ENCODE measurements at places on chromosomes 16 and 17.
A peak's percentile ranks its signal among the peaks of the same experiment; 100 is the strongest.

- no peak for DNase-seq
Observed at GRCh38 chr17:1997289-1997926, 27.7 kb downstream of the RTN4RL1 start.

DNA sequence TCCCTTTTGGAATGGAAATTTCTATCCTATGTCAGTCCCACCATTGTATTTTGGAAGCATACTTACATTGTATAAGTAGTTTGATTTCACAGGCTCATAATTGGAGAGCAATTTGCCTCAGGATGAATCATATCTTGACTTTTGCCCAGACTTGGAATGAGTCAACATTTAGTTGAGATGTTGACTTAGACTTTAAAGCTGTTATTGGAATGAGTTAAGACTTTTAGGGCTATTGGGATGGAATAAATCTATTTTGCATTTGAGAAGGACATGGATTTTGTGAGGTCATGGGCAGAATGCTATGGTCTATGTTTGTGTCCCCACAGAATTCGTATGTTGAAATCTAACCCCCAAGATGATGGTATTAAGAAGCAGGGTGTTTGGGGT is 12.2 kb upstream of the ZNF594 start:
- DNase-seq = no peak

- DNase-seq = peak; percentile 19
Observed at GRCh38 chr16:77195411-77195810, 3.8 kb upstream of the SYCE1L start.

DNA sequence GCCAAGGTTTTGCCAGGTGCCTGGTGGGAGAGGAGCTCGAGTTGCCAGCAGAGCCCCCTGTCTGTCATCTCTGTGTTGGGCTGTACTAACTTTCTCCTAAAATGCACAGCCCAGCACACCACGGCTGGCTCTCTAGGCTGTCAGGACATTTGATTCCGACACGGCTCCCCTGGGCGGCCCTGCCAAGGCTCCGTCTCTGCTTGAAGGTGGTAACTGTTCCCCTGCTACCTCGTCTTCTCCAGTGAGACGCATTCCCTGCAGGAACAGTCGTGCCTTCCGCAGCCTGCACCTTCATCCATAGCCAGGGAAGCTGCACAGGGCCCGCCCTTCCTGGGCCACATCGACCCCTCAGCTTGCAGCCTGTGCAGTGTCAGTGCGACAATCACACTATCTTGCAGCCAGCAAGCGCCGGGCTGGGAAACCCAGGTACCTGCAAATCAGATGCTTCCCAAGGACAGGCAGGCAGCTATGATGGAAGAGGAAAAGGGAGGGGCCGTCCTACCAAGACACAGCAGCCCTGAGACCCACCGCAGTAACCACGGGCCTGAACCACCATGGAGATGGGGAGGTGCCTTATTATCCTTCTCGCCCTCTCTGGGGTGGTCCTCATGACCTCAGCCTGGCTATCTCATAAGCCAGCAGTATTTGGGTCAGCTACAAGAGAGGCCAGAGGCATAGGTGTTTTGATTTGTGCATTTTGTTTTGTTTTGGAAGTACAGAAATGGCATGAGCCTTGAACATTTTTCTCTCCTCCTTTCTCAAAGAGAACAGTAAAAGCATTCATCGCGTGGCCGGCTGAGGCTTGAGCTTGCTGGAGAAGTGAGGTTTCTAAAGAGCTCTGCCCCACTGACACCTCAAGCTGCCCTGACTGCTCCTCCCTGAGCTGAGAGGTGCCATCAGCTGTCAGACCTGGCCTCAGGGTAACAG is 361.7 kb upstream of the TNRC6C start:
- no peak for DNase-seq

DNA sequence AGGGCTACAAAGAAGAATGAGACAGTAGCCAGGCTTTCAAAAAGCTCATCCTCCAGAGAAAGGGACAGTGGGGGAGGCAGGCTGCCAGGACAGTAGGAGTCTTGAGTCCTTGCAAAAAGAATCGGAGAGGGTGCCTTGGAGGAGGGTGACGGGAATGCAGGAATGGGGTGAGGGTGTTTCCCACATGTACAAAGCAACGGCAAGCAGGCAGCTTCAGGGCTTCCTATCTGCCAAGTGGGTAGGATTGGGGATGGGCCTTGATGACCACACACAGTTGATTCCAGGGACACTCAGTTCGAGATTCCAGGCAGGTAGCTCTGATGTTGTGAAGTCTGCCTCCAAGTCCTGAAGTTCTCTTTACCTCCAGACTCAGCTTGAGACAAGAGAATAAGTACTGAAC is 54.4 kb downstream of the C17orf67 start:
- no peak for DNase-seq

DNA sequence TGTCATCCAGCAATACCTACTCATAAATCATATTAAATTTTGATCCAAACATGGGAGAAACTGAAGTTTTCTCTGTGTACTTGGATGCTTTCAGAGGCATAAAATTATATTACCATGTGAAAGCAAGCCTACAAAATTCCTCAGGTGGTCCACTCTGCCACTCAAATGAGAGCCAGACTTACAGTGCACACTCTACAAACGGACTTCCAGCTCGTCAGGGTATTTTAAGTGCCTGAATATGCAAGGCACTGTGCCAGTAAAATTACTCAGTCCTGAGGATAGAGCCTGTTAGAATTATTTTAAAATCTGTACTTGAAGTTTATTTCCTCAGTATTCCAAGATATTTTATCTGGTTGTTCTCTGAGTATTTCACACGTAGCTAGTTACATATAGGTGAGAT is 54.5 kb downstream of the TENT4B start:
- no peak for DNase-seq

DNA sequence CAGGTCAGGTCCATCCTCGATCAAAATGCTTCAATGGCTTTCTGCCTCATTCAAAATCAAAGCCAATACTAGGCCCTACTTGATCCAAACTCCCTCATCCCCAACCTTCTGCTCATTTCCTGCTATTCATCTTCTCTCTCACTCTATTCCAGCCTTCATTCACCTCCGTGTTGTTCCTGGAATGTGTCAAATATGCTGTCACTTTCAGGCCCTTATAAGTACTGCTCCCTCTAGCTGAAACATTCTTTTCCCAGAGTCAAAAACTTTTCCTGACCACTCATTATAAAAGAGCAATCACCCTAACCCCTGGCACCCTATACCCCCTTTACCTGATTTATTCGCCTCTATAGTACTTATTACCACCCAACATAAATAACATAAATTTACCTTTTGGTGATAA is 303.7 kb upstream of the PMFBP1 start:
- no peak for DNase-seq

DNA sequence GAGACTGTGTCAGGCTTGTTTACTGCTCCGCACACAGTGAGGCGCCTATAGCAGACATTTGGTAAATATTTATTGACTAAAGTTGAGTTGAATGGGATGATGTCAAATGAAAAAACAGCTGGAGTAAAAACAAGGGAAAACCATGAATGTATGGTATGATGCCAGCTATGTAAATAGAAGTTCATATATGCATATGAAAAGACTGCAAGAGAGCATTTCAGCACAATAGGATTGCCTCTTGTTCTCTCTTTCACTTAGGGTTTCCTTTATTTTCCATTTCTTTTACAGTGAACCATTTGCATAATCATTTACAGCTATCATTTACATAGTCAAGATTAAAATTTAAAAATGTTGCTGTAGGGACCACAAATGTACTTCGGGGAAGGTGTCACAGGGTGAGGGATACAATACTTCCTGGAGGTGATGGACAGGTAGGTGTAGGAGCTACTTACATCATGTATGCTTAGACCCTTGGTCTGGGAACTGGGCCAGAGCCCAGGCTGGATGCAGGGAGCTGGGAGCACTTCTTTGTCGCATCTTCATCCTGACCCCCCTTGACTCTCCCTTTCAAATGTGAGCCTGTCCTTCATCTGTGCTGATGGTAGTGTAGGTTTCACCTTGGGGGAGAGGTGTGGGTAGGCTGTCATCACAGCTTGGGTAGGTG is 113.3 kb downstream of the UTP18 start:
- DNase-seq = peak; percentile 43

GRCh38 chr16:85037050-85037410 is 9.4 kb downstream of the KIAA0513 start:
- DNase-seq = no peak

DNA sequence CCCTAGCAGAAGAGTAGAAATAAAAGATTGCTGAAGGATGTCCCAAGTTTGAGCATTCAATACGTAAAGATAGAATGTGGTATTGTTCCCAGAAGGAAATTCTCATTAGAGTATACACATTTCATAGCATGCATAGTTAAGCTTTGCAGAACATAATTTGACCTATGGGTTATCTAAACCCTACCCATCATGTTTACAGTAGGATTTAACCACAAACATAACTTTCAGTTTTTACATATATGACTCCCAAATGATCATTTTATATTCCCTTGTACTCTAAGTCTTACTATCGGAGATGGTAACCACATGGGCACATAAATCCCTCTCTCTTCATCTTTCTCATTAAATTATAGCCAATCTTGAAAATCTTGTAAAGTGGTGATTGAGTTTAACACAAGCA is 50.9 kb downstream of the SYNRG start:
- DNase-seq = no peak

DNA sequence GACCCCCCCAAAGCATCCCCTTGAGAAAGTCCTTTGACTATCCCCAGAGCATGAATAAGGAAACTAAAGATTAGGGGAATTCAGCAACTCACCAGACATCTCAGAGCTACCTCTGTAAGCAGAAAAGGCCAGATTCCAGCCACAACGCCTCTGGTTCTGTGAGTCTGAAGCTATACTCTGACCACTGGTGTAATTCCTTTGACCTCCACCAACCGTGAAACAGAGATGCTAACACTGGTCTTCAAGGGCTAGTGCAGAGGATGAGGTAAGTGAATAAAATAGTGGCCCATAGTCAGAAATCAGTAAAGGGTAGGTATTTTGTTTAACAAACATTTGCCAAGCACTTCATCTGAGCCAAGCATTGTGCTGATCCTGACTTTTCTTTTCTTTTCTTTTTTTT is 353.4 kb downstream of the NPIPA8 start:
- no peak for DNase-seq

GRCh38 chr16:17435318-17435717 is 35.4 kb downstream of the XYLT1 start:
- no peak for DNase-seq

DNA sequence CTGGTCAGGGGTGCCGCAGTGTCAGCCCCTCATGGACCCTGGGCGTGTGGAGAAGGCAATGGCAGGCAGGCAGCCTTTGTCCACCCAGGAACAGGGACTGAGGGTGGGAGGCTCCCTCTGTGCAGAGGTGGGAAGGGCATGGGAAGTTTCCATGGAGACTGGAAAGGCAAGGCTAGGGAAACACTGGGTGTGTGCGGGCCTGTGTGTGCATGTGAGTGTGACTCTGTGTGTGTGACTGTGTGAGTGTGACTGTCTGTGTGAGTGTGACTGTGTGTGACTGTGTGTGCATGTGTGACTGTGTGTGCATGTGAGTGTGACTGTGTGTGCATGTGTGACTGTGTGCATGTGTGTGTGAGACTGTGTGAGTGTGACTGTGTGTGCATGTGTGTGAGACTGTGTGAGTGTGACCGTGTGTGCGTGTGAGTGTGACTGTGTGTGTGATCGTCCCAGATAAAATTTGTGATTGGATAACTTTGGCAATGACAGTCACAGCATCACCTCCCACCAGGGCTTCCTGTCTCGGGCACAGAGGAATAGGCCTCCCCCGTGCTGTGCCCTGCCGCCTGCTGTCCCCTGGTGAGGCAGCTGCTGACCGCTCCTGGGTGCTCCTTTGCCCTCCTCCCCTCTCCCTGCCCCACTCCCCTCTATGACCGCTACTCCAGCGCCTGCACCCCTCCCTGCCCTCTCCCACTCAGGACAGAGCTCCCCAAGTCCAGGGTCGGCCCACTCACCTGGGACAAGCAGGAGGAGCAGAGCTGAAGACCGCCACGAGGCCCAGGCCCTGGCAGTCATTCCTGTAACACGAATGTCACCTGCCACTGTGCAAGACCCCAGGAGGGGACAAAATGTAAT is 698 bp downstream of the CD300C start:
- DNase-seq = no peak

DNA sequence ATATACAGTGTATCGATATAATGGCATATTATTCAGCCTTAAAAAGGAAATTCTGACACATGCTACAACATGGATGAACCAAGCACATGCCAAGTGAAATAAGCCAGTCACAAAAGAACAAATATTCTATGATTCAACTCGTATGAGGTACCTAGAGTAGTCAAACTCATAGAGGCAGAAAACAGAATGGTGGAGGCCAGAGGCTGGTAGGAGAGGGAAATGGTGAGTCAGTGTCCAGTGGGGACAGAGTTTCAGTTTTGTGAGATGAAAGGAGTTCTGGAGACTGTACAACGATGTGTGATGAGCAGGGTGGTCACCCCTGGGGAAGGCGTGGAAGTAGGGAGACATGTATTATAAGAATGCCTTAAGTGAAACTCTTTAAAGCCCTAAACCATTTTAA is 39.9 kb downstream of the RNF157 start:
- no peak for DNase-seq

DNA sequence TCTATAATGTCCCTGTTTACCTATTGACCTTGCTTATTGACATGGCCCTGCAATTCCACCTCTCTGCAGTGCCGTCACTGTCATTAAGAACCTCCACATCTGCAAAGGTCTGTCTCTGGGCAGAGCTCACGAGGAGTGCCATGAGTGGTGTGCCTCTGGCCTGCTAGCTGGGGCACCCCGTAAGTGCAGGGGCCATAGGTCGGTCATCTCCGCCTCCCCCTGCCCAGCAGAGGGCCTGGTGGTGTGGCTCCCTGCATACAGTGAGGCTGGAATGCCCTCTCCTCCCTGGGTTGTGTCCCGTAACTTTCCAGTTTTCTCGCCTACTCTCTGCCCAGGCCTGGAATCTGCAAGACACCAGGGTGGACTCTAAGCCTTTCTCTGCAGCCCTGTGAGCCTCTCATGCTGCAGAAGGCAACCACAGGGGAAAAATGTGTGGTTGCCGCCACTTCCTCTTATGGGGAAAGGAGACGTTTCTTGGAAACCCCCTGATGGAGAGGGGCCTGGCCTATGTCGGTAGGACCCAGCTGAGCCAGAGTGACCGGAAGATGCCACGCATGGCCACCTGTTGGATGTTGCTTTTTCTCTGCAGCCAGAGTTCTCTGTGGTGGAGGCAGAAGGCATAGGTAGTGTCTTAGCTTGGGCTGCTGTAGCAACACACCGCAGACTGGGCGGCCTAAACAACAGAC is 2.7 kb upstream of the SNX20 start:
- no peak for DNase-seq

DNA sequence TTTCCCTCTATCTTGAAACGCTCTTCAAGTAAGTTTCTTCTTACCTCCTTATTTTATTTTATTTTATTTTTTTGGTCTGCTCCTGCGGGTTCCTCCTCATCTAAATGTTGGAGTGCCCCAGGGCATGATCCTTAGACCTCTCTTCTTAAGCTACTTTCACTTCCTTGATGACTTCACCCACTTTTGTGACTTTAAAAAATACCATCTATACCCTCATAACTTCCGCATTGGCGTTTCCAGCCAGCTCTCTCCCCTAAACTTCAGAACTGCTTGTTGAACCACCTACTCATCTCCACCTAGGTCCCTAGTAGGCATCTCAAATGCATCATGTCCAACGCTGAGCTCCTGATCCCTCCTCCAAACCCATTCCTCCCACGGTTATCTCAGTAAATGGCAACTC is 51.4 kb upstream of the NFAT5 start:
- no peak for DNase-seq

GRCh38 chr16:49183911-49184310 is 97.7 kb downstream of the CBLN1 start:
- peak; percentile 56 for DNase-seq

GRCh38 chr17:31564883-31565301 is 173.4 kb downstream of the RAB11FIP4 start:
- DNase-seq = peak; percentile 82

GRCh38 chr17:72591289-72592241 is 470.7 kb downstream of the SOX9 start:
- peak; percentile 71 for DNase-seq

GRCh38 chr16:69509125-69509524 is 56.6 kb upstream of the NFAT5 start:
- DNase-seq = no peak
